ENCODE measurements at places on chromosomes 11 and 22.

GRCh38 chr11:7204778-7205177 lies 46.9 kb upstream of the SYT9 start:
- peak; percentile 2 for DNase-seq

GRCh38 chr11:64241491-64242374 lies 838 bp downstream of the FKBP2 start:
- DNase-seq, result peak; percentile 66

- peak; percentile 30 for DNase-seq
Observed at GRCh38 chr11:109971184-109971523, 122.0 kb upstream of the ZC3H12C start.

- DNase-seq, result peak; percentile 69
Observed at GRCh38 chr11:19557720-19558140, 154.9 kb upstream of the NAV2 start.

DNA sequence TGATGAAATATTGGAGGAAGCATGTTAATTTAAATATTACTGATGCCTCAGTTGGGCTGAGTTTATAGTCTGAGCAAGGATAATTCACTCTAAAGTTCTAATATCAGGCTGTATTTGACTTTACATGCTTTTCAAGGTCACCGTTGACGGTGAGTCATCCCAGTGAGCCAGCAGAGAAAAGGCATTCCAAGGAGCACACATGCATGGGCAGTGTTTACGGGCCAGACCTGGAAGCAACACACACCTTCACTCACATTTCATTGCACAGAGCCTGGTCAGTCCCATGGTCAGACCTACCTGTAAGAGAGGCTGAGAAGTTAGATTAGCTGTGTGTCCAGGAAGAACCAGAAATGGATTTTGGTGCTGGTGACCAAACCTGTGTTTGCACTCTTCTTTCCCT lies 53.5 kb downstream of the COMMD9 start:
- DNase-seq, result no peak

GRCh38 chr11:21072558-21072957 lies 403.2 kb downstream of the NELL1 start:
- no peak for DNase-seq

GRCh38 chr11:110069158-110069737 lies 23.9 kb upstream of the ZC3H12C start:
- DNase-seq, result no peak

- no peak for DNase-seq
Observed at GRCh38 chr11:6201481-6201880, 2.5 kb downstream of the OR52W1 start.

GRCh38 chr22:47029244-47030074 lies 267.0 kb downstream of the TBC1D22A start:
- DNase-seq, result no peak

DNA sequence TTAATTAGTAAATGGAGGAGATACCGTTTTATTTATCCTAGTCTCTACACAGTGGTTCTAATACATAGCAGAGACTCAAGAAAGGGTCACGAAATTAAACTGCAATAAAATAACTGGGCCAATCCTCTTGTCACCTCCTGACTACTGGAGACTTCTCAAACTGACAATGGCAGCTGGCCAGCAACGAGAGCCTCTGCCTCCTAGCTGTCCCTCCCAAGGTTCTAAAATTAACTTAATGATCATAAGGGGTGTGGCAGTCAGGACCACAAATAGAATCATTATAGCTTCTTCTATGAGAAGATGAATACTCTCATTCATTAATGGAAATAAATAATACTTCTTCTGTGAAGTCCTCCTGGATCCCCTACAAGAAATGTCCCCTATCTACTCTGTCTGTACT lies 63.8 kb upstream of the APOA1 start:
- DNase-seq, result no peak

- peak; percentile 83 for DNase-seq
Observed at GRCh38 chr11:9765320-9766101, 101.6 kb downstream of the SWAP70 start.

DNA sequence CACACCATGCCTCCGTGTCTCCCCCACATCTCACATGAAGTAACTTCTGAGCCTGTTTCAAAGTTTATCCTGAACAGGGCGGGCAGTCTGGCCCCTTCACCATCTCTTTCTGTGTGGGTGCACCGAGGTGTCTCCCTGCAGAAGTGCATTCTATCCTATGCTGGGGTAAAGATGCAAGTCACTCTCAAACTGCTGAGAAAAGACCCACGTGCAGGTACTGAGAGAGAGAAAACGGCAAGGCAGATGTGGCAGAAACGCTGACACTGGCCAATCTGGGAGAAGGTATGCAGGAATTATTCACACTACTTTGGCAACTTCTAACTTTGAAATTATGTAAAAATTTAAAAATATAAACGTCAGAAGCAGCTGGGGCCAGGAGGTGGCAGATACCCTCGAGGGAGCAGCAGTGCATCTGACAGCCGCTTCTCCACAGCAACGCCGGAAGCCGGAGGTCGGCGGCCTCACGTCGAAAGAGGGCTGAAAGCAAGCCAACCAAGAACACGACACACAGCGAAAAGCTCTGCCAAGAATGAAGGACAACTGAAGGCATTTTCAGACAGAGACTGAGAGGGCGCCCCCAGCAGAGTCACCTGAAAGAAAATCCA lies 34.2 kb upstream of the MOB2 start:
- no peak for DNase-seq

GRCh38 chr22:47657224-47657623 lies 894.8 kb downstream of the TBC1D22A start:
- no peak for DNase-seq

DNA sequence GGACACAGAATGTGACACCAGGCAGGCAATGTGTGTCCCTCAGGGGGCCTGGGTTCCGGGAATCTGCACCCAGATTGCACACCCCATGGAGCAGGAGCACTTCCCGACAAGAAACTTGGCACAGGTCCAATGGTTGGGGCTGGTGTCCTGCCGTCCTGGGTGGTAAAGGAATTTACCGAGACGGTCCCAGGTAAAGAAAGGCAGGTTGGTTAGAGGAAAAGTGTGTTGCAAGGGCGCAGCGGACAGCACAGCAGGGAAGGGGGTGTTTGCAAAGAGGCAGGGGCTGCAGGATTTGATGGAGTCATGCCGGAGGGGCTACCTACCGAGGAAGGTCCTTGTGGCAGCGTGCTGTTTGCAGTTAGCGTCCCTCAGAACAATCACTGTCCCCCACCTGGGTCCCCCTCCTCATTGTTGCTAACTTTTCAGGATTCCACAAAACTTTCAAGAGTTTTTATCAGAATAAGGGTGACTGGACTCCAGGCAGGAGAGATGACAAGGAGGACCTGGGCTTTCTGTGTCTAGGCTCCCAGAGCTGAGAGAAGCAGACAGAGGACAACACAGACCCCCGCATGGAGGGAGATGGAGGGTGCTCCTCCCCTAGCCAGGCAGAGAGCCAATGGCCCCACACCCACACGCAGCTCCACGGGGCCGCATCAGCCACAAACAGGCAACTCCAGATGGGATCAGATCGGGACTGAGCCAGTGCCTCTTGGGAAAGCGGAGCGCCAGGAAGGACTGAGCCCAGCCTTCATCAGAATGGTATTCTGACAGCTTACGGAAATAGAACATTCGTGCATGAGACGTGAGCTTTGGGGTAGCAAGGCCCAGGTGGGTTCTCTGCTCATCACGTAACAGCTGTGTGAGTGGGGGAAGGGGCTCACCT lies 1423.9 kb downstream of the BRD1 start:
- no peak for DNase-seq

GRCh38 chr11:96012086-96012824 lies 88.3 kb upstream of the MTMR2 start:
- peak; percentile 31 for DNase-seq

DNA sequence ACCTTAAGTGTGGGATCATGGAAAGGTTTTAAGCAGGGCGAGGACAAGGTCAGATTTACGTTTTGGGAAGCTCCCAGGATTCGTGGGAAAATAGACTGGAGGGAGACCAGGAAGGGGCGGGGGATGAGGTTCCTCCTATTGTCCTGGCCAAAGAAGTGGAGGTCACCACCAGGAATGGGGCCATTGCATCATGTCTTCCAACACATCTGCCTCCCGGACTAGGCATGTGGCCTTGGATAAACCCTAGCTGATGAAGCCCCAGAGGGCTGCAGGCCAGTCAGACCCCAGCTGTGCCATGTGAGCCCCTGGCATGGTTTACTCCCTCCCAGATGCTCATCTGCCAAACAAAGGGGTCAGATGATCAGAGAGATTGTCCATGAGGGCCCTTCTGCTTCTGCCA lies 11.5 kb upstream of the YWHAH start:
- no peak for DNase-seq

GRCh38 chr11:36041988-36042611 lies 98.2 kb downstream of the LDLRAD3 start:
- no peak for DNase-seq

GRCh38 chr11:92304271-92304670 lies 79.7 kb downstream of the FAT3 start:
- DNase-seq, result no peak
